ENCODE measurements at places on chromosomes 7 and 10.

DNA sequence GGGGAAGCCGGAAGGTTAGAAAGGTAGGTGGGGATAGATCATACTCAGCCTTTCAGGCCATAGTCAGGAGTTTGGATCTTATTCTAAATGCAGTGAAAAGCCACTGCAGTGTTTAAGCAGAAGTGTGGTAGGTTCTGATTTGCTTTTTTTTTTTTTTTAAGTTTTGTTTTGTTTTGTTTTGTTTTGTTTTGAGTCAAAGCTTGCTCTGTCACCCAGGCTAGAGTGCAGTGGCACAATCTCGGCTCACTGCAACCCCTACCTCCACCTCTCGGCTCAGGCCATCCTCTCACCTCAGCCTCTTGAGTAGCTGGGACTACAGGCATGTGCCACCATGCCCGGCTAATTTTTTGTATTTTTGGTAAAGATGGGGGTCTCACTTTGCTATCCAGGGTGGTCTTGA lies 23.5 kb downstream of the RHOBTB1 start:
- DNase-seq = no peak

- no peak for DNase-seq
These were observed 27.5 kb upstream of the SMARCD3 start for GRCh38 chr7:151275813-151276577.

DNA sequence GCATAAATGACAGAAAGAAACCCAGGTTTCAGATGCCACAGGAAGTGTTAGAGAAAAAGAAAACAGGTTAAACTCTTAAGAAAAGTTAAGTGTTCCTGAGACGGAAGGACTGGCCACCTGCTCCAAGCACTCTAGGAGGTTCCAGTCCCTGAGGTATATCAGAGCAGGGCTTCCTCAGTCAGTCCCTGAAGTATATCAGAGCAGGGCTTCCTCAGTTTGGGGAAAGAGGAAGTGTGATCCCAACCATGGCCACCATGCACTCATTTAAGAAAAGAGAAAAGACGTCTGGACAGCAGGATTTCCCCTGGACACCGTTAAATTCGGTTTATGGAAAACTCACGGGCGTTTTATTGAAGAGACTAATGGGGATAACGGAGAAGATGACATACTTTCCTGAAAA lies 133.4 kb upstream of the PFKP start:
- no peak for DNase-seq

GRCh38 chr10:62113680-62114079 lies 155.0 kb downstream of the RTKN2 start:
- DNase-seq = no peak

- no peak for DNase-seq
These were observed 63.1 kb downstream of the AUTS2 start for GRCh38 chr7:69661342-69661741.

GRCh38 chr7:101948650-101949049 lies 131.2 kb downstream of the CUX1 start:
- no peak for DNase-seq

- no peak for DNase-seq
These were observed 222.6 kb downstream of the ANK3 start for GRCh38 chr10:60167050-60167449.

DNA sequence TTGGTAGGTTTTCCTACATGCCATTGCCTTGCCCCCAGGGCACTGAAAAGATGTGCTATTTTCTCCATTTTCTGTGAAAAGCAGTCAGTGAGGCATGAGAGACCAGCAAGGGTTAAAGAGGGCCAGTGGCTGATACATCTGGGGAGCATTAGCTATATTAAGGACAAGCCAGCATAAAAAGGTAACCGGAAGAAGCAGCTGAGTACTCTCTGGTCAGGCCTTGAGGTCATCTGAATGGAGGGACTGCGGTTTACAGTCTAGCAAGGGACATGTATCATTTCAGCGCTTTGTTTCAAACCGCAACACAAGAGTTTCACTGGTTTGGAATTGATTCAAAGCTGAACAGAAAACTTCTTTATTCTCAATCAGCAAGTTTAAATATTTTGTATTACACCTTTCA lies 120.4 kb downstream of the EPDR1 start:
- DNase-seq = no peak

GRCh38 chr10:23406409-23406808 lies 32.5 kb upstream of the OTUD1 start:
- DNase-seq = no peak

DNA sequence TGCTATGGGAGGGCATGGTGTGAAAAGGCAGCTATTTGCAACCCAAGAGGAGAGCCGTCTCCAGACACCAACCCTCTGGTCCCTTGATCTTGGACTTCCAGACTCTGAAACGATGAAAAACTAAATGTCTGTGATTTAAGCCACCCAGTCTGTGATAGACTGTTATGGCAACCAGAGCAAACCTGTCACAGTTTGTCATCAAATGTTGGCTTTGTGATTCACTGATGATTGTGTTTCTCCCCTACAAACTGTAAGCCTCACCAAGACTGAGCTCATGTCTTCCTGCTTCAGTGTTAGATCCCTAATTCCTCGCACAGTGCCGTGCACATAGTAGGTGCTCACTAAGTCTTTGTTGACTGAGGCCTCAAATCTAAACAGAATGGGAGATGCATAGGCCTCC lies 224.6 kb upstream of the PITRM1 start:
- no peak for DNase-seq

GRCh38 chr10:79440281-79440680 lies 5.1 kb downstream of the ZCCHC24 start:
- DNase-seq = no peak

GRCh38 chr10:27680006-27680557 lies 65.5 kb downstream of the MKX start:
- no peak for DNase-seq

DNA sequence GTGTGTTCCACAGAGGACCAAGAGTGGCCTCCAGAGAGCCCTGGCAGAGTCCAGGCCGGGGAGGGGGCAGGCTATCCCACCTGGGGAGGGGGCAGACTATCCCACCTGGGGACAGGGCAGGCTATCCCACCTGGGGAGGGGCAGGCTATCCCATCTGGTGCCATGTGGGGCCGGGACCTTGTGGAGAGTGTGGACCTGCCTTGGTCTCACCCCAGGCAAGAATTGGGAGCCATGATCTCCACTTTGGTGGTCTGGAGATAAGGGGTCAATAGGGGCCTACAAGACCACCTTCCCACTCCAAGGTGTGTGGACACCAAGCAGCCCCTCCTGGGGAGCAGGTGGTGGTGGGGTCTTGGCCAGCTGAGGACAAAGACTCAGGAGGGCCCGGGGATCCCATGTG lies 138.2 kb downstream of the EBF3 start:
- no peak for DNase-seq

DNA sequence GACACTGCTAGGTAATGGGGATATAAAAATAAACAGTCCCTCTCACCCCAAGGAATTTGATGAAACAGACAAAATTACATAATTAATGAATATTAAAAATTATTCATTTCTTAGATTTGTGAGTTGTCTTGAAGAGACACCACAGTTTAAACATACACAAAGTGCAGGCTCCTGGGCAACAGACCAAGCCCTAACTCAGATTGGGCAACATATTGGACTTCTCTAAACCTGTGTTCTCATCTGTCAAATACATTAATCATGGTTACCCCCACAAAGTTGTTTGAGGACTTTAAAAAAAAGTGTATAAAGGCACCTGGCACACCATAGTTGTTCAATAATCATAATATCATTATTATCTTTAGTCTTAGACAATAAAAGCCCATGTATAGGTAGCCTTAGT lies 62.5 kb upstream of the CAPZA2 start:
- DNase-seq = no peak

DNA sequence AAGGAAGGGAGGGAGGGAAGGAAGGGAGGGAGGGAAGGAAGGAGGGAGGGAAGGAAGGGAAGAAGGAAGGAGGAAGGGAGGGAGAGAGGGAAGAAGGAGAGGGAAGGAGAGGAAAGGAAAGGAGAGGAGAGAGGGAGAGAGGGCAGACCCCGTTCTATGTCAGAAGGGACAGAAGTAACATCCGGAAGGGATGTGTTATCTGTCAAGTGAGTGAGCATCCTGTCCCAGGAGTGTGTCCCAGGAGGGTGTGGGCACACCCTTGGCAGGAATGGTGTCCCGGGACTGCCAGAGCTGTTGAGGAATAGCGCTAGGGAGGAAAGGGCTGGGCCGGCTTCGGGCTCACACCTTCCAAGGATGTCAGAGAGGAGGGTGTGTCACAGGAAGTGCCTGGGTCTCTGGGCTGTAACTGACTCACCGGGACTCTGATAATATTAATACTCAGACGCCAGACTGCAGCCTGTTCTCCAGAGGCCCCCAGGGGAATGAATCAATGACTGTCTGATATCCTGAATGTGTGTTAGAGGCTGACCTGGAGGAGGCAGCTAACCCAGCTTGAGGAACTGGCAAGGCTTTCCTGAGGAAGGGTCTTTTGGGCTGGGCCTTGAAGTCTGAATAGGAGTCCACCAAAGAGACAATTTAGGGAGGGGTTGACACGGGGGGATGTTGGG lies 125.6 kb upstream of the TNRC18 start:
- no peak for DNase-seq

DNA sequence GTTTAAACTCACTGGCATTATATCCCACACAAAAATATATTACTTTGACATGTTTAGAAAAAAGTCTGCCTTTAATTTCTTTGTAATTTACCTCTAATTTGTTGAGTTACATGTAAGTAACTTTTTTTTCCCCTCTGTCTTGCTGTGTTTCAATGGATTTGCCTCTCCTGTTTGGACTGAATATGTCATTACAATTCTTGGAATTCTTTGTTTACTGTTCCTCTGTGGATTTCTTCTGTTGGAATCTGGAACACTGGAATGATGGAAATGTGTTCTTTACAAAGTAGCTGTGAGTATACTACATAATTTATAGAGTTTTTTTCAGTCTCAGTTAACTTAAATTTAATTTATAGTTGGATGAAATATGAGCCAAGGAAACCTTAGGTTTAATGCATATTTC lies 30.4 kb downstream of the SEPTIN7 start:
- DNase-seq = no peak

GRCh38 chr10:25083546-25084111 lies 67.2 kb downstream of the THNSL1 start:
- no peak for DNase-seq

DNA sequence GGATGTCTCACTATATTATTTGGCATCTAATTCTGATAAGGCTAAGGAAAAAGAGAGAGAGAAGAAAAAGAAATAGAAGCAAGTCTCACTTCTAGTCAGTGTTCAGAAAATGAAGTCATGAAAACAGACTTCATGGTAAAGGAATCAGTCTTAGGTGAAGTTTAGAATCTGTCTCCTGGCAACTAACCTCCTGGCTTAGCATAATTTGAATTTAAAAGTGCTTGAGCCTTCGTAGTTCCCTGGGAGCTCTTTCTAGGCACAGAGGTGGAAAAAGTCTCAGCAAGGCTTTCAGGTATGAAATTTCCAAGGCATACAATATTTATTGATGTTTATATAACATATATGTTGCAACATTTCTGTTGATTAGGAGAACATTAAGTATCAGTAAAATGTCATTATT lies 10.4 kb downstream of the CHRM2 start:
- no peak for DNase-seq

DNA sequence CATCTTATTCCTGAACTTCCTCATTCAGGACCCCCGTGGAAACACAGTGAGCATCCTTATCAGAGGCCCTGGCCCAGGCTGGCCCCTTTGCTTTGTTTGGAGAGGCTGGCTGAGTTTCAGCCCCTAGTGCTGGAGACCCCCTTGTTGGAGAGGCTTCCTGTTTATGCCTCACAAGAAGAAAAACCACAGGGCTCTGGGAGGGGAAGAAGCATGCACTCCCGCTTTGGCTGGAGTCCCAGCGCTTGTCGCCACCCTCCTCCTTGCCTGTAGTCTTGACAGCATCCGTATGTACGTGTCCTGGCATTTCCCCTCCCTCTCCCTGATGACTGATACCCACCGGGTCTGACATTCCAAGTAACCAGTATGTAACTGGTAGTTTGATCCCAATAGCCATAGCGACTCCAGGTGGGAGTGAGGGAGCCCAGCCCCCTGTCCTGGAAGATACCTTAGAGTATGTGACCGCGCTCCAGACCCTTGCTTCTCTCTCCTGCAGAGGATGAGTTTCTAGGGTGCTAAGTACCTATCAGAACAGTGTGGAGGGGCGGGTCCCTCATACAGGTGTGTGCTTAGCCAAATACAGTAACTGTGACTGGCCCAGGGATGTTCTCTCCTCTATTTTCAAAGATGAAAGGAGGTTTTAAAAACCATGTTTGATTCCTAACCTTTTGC lies 6.9 kb upstream of the ATP6V0E2 start:
- DNase-seq = no peak

- no peak for DNase-seq
These were observed 70.1 kb downstream of the ZPBP start for GRCh38 chr7:50022991-50023390.

GRCh38 chr7:4500812-4501211 lies 181.3 kb upstream of the FOXK1 start:
- no peak for DNase-seq

GRCh38 chr10:20380401-20380800 lies 516.7 kb downstream of the NEBL start:
- no peak for DNase-seq

- DNase-seq = no peak
These were observed 125.4 kb downstream of the EVX1 start for GRCh38 chr7:27367933-27368549.

- no peak for DNase-seq
These were observed 127.8 kb upstream of the LAMB4 start for GRCh38 chr7:108257954-108258353.

GRCh38 chr7:2019711-2020511 lies 212.8 kb downstream of the MAD1L1 start:
- DNase-seq = no peak

DNA sequence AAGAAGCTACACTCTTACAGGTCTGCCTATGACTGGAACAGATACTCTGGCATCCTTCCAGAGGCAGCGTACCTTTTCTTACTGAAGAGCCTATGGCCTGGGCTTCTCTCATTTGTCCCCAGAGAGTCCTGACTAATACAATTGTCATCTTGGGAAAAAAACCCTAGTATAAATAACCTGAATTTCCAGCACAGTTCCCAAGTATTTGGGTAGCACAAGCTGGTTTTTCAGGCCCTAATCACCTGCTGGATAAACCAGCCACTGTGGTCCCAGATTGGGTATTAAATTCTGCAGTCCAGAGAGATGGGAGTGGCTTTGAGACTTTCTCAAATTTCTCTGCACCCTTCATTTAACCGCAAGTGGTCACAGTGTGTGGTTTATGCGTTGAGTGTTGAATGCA lies 186.8 kb upstream of the NEBL start:
- no peak for DNase-seq

DNA sequence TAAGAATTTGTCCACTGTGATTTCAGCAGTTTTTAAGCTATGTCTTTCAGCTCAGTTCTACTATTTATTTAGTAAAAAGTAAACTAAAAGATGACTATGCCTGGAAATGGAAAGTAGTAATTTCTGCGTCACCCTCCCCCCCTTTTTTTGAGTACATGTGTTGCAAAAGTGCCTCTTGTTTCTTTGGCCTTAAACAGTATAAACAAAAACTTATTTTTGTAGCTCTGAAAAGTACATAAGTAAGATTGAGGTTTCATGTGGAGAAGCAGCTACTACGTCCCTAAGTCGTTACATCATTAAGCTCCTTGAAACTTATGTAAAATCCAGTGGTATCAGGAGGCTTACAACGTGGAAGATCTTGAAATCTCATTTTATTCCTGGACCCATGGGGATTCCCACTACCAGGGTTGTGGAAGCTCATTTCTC lies 46.3 kb upstream of the HBP1 start:
- DNase-seq = no peak

- no peak for DNase-seq
These were observed 413.8 kb downstream of the KCNMA1 start for GRCh38 chr10:77223526-77224460.

Data from stimulated activated CD4-positive, alpha-beta T cell treated with anti-CD3 and anti-CD28 coated beads, Interleukin-1b, Interleukin-23, amount 100 ng/mL, for 1 hour (primary cell).